ENCODE measurements at places on chromosomes 5 and 9.
A peak's percentile ranks its signal among the peaks of the same experiment; 100 is the strongest.

- DNase-seq = peak; percentile 43
These were observed 142.3 kb upstream of the FSTL4 start for GRCh38 chr5:133754575-133755169.

- no peak for DNase-seq
These were observed 27.4 kb upstream of the ANKRD33B start for GRCh38 chr5:10536511-10536910.

- DNase-seq = no peak
These were observed 137.0 kb downstream of the MRPL36 start for GRCh38 chr5:1662559-1663085.

- peak; percentile 3 for DNase-seq
These were observed 839 bp downstream of the GABRG2 start for GRCh38 chr5:162068412-162068811.

DNA sequence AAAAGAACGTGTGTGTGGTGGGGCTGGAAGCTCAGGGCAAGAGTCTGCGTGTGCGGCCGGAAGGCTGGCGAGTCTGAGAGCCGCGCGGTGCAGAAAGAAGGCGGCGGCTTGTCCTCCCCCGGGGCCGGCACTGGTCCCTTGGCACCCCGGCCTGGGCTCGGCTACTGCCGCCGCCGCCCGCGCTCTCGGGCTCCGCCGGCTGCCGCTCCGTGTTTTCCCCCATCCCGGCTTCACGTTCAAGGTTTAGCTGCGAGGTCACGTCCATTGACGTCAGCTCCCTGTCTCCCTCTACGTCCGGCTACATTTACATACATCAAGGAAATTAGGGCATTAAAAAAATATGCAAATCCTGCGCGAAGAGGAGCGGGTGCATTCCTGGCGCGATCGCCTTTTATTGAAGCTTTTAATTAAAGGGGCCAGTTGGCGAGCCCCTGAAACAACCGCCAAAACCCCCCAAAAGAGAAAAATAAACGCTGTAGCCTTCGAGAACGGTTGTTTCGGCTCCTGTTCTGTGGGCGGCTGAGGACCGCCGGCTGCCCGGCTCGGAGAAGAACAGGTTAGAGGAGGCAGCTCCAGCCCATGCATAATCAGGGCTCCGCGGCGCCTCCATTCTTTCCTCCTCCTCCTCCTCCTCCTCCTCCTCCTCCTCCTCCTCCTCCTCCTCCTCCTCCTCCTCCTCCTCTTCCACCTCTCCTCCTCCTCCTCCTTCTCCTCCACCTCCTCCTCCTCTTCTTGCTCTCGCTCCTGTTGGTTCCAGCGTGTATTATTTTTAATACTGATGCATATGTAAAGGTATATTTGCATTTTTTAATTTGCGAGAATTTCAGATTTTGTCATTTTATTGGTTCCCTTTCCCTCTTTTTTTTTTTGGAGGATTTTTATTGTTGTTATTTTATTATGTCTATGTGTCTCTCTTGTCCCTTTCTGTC, 207.0 kb downstream of the MEF2C start:
- peak; percentile 95 for DNase-seq

GRCh38 chr9:94097788-94098414, 13.6 kb downstream of the PTPDC1 start:
- DNase-seq = no peak

- DNase-seq = no peak
These were observed 50.1 kb upstream of the ADRB2 start for GRCh38 chr5:148776261-148776660.

DNA sequence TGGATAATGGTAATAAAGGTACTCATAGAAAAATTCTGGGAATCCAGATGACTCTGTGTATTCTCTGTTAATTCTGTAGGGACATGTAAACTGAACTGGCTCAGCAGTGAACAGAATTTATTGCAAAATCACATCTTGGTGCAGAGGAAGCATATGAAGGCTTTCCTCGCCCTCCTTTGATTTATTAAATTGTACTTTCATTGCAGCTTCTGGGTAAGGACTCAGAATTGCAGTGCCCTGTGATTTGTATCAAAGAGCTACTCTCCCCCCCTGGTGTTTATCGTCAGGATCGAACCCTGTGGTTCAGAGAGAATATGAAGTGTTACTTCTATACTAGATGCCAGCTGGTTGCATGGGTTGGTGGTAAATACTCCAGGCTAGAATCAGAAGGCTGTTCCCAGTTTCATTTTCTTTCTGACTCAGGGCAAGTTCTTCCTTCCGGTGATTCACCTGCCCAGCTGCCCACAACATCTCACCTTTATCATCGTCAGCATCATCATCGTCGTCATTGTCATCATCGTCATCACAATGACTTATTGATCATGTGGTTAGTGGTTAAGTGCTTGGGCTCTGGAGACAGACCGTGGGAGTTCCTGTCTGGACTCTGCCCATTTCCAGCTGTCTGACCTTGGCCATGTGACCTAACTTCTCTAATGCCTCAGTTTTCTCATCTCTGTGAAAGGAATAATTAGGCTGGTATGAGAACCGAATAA, 238.8 kb downstream of the ARHGAP26 start:
- DNase-seq = no peak

GRCh38 chr5:163498886-163499285, 6.5 kb upstream of the MAT2B start:
- no peak for DNase-seq

GRCh38 chr5:81212211-81212751, 20.8 kb upstream of the CKMT2 start:
- peak; percentile 21 for DNase-seq

- DNase-seq = no peak
These were observed 751.5 kb downstream of the MAT2B start for GRCh38 chr5:164256954-164257353.

DNA sequence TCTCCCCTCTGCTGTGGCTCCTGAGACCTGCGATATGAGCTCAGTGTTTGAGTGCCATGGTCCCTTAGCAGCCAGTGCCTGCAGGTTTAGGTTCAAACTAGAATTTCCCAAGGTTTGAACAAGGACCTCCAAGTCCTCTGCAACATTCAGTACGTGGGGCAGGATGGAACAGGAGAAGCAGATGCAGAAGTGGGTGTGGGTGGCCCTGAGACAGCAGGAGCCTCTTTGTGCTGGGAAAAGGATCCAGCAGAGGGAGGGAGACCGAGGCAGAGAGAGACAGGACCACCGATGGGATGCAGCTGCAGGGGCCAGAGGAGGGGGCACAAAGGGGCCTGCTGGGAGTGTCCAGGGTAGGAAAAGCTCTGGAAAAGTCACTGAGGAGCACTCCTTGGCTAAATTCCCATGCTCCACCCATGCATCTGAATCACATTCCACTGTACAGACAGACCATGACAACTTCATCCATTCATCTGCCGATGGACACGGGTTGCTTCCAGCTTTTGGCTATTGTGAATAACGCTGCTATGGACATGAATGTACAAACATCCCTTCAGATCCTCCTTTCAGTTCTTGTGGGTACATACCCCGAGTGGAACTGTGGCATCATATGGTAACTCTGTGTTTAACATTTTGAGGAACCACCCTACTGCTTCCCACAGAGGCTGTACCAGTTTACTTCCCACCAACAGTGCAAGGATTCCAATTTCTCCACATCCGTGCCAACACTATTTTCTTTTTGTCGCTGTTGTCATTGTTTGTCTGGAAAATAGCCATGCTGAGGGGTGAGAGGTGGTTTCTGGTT, 26.7 kb upstream of the SUSD3 start:
- DNase-seq = no peak

- DNase-seq = no peak
These were observed 4.4 kb upstream of the TENT4A start for GRCh38 chr5:6708814-6709213.

GRCh38 chr9:126063326-126063725, 263.3 kb upstream of the MVB12B start:
- DNase-seq = no peak
